AG10803 (cell line): ENCODE measurements at places on chromosomes 1 and 21.

DNA sequence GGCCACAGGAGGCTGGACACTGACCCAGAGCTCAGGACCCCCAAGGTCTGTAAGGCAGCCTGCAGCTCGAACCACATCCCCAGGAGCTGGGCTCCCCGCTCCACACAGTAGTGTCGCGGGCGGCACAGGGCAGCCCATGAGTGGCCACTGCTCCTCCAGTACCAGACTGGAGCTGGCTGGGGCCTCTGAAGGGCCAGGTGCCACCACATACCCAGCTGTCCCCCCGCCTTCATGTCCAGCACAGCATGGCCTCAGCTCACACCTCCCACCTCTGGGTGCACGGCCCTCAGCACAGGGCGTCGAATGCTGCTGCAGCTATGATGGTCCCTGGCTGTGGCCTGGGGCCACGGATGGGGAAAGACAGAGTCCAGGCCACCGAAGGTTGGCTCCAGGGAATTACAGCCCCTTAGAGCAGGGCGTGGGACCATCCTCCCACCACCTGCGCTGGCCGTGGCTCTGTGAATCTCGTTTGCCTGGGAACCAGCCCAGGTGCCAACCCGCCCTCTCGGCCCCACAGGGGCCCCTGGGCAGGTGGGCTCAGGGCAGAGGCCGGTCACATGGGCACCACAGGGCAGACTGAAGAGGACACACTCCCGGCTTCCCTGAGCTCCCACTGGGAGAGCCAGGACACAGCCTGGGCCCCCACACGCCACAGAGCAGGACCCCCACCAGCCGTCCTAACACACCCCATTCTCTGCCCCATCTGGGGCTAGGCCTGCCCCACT lies 2.1 kb upstream of the TNFRSF4 start:
- no peak for DNase-seq

DNA sequence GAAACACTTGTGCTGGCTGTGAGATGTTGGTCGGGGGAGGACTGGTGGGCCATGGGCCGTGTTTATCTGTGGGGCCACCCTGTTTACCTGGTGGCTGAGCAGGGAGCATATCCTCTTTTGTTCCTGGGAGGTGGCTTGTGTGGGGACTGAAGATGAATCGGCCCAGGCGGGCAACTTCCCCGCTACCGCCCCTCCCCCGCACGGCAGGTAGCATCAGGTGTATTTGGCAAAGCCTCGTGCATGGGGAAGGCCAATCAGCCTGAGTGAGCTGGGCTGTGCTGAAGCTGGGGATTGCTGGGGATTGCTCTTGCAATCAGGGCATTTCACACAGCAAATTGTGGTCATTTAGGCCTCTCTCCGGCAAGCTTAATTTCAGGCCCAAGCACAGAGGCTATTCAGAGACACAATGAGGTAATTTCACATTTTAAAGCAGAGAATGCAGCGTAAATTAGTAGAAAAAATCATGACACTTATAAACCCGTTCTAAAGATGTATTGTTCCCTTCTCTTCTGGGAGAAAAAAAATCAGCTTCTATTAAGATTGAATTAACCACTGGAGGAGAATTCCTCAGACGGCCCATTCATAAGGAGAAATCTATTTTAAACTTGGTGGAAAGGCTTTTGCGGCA lies 197.7 kb upstream of the POU3F1 start:
- no peak for DNase-seq

DNA sequence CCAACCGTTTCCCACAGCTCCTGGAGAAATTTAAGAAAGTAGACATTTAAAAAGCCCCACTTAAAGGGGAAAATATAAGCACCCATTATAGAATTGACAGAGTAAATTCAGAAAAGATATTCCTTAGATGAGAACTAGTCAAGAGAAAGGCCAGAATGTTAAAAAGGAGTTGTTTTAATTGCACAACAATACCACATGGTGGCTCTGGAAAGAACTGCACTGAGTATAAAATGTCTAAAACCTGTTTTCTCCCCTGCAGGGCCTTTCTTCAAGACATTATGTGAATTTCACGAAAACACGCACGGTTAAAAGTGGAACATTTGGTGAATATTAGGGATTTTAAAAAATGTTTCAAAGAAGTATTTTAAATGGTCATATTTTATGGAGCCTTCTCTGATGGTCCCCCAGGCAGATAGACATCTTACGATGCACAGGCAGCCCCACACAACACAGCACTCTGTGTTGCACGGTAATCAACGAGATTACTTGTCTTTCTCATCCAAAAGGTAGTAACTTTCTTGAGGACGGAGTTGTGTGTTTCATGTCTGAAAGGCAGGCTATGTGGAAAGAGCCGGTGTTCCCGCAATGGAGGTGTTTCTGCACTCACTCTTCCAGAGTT lies 101.9 kb downstream of the PRRX1 start:
- DNase-seq = peak; percentile 64

DNA sequence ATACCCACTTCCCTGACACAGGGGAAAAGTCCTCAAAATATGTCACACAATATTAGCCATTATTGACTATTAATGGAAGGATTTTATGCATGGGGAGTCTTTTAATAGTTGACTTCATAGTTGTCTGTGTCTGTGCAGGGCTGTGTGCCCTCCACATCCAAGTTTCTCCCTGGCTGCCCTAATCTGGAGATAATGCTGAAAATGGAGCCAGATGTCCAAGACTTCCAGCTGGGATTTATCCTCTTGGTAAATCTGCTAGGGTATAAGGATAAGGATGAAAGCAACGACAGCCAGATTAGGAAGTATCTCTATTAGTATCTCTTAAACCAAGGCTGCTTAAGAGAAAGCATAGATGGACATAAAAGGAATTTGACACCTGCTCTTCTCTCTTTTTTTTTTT lies 42.1 kb downstream of the CDK18 start:
- no peak for DNase-seq

GRCh38 chr21:25994758-25995163 lies 175.8 kb downstream of the APP start:
- DNase-seq = no peak

GRCh38 chr1:213326281-213327016 lies 275.4 kb downstream of the RPS6KC1 start:
- peak; percentile 47 for DNase-seq
